ENCODE measurements at places on chromosomes 6 and 20.

GRCh38 chr20:31845300-31845863 lies at the start of gene FOXS1:
Gene FOXS1, minus strand, starts transcription at chr20:31845604. Its CDS starts 62 bp downstream, at chr20:31845542.
- no peak for DNase-seq

DNA sequence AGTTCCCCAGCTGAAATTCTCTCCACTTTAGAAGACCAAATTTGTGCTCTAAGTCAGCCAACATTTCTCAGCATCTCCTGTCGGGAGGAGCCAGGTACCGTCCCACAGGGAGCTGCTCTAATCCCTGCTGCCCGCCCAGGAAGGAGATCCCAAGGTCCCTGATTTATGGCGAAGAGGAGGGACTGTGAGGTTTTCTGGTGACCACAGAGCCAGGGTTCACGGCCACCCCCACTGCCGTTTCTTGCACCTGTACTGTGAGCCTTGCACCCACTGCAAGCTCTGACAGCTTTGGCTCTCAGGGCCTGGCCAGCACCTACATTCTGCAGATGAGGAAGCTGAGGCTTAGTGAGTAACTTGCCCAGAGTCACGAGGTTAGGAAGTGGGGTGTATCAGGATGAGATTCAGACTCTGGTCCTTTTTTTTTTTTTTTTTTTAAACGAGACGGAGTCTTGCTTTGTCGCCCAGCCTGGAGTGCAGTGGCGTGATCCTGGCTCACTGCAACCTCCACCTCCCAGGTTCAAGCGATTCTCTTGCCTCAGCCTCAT lies 34.9 kb downstream of the FOXC1 start:
- DNase-seq, result no peak

DNA sequence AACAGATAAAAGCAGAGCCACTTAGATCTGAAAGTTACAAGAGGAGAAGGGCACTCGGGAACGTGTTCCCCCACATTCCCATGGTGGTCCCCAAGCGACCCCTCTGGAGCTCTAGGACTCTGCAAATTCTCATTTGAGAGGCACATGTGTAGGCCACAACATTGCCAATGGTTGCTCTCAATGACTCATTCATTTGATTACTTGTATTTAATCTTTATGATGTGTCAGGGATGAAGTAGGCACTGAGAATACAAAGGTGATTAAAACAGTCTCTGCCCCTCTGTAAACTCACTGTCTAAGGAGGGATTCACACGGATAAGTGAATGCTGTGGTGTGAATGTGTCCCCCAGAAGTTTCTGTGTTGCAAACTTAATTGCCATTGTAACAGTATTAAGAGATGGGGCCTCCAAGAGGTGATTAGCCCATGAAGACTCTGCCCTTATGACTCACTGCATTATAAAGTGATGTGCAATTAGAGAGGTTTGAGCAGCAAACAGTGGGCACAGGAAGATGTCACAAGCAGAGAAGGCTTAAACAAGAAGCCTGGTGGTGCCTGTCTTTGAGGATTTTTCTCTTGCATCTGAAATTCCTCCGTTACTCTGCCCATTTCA lies 34.0 kb upstream of the TRAM2 start:
- no peak for DNase-seq

DNA sequence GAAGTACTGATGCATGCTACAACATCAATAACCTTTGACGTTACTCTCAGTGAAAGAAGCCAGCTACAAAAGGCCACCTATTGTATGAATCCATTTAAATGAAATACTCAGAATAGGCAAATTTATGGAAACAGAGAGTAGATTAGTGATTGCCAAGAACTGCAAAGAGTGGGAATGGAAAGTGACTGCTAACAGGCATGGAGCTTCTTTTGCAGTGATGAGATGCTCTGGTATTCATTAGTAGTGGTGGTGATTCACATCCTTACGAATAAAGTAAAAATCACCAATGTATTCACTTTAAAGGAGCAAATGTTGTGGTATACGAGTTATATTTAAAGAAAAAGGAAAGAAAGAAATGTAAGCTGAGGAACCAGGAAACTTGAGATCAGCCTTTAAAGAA lies 126.8 kb upstream of the SAMD5 start:
- no peak for DNase-seq

- no peak for DNase-seq
Measured at GRCh38 chr6:168258795-168259194, 60.8 kb downstream of the DACT2 start.

- DNase-seq, result no peak
Measured at GRCh38 chr6:32819729-32820128, 2.9 kb upstream of the HLA-DOB start.

- no peak for DNase-seq
Measured at GRCh38 chr20:32544893-32545840, 40.0 kb downstream of the NOL4L start.

- DNase-seq, result no peak
Measured at GRCh38 chr6:170244721-170245474, 46.0 kb downstream of the DLL1 start.

GRCh38 chr6:24191346-24191745 lies 65.3 kb downstream of the NRSN1 start:
- DNase-seq, result no peak

DNA sequence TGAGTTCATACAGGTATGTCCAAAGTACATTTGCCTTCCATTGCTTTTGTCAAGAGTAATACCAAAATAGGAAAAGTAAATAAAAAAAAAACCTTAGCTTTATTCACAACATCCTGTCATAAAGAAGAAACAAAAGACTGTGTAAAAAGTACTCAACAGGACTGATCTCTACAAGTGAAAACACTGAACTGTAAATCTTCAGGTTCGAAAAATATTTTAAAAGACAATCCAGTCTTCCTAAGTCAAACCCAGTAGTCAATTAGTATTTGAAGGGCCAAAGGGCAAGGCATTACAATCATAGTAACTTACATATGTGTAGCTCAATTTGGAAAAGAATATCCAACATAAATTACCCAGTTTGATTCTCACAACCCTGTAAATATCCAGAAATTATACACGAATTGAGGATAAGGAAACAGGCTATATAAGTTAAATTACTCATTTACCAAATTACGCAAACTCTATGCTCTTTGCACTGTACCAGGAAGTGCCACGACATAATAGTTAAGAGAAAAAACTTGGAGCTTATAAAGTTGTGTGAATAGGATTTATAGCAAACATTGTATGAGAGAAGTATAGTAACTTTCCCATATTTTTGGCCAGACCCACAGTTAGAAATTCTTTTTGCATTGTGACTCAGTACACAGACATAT lies 21.2 kb downstream of the PTPRK start:
- no peak for DNase-seq

GRCh38 chr6:111198841-111199240 lies 111.5 kb downstream of the SLC16A10 start:
- no peak for DNase-seq

Measured in NCI-H1105 (cell line).